ENCODE measurements at places on chromosomes 7 and 10.
A peak's percentile ranks its signal among the peaks of the same experiment; 100 is the strongest.

GRCh38 chr7:27950123-27950522 lies 210.2 kb downstream of the TAX1BP1 start:
- DNase-seq = no peak

GRCh38 chr7:3312583-3312982 lies 11.5 kb downstream of the SDK1 start:
- DNase-seq = no peak

GRCh38 chr10:1134156-1134555 lies 78.0 kb downstream of the WDR37 start:
- no peak for DNase-seq

GRCh38 chr10:29656451-29656992 lies 21.8 kb upstream of the SVIL start:
- DNase-seq = no peak

- no peak for DNase-seq
These were observed 314.2 kb downstream of the LHFPL3 start for GRCh38 chr7:104642560-104642959.

- no peak for DNase-seq
These were observed 28.6 kb downstream of the KAT6B start for GRCh38 chr10:74855027-74855426.

DNA sequence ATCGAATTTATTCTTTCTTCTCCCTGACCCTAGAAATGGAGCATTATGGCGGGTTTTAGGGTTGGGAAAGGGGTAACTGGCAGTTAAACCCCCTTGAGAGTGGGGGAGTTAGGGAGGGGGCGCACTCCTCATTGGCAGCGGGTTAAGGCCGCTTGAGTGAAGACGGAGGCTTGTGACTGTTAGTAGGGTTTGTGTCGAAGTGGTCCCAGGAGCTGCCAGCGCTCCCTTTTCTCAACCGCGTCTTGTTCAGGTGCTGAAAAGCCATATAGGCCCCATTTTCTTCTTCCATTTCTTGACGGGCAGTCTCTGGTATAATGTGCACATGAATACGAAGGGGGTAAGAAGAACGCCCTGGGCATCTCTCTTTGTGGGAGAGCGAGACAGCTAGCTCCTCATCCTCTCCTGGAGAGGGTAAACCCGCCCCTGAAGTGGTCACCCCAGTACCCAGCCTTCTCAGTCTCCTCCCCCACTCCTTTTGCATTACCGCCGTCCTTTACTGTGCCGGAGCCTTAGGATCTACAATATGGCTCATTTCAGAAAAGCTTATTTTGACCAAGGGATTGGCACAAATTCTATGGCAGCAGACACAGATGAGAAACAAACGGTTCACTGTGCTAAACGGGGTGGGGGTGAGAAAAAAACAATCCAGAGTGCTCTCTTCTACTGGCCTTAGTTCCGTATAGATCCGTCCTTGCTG lies 836 bp downstream of the KMT2E start:
- peak; percentile 72 for DNase-seq

Measured in NCI-H2081 (cell line).